ENCODE measurements at places on chromosomes 6 and 20.

- DNase-seq: no peak
Measured at GRCh38 chr6:167139761-167140160, 16.9 kb downstream of the CCR6 start.

DNA sequence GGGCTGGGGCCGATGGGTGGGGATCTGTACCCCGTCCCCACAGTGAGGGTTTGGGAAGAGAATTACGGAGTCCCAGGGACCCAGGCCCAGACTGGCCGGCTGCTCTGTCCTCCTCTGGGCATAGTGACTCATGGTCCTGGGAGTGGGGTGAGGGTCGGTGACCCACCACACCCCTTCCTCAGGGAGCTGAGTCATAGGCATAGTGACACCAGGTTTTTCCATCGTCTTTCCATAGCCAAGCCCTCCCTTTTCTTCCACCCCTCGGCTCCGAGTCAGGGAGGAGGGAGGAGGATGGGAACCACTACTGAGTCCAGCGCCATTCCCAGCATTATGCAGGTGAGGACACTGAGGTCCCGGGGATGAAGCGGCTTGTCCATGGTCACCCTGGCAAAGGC lies 8.9 kb downstream of the CYP21A2 start:
- no peak for DNase-seq

DNA sequence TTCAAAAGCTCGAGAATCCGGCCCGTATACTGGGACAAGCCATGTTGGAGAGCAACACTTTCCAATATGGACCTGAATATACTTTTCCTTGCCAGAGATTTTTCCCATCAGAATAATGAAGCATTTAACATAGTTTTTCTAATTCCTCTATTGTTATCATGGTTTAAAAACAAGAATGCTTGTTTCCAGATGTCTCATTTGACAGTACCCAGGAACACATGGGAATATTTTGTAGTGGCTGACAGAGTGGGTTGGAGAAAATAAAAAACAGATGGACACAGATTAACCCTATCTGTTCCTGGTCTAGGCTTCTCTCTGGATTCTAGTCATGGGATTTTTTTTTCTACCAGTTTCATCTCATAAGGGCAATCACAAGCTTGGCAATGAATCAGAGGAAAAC lies 164.8 kb upstream of the CEP162 start:
- DNase-seq: no peak

- DNase-seq: peak; percentile 30
Measured at GRCh38 chr20:59604741-59605600, 631 bp downstream of the PHACTR3 start.

- no peak for DNase-seq
Measured at GRCh38 chr6:137171824-137172733, 1.4 kb downstream of the IL22RA2 start.

DNA sequence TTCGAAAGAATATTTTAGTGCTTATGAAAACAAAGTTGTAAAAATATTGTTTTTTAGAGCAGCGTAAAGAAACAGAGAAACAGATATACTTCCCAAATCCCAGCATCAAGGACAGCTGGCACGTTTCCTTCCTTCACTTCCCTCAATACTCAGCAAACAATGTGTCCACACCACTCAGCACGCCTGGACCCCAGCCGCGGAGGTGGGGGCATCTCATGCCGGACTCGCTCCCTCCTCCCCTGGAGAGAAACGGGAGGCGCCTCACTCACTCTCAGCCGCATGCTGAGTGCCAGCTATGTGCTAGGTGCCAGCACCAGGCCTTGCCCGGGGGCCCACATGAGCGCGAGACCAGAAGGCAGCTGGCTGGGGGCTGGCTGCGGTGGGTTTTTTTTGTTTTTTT lies 34.7 kb downstream of the SLC2A4RG start:
- DNase-seq: no peak

GRCh38 chr20:57053793-57054552 lies 212.5 kb downstream of the BMP7 start:
- DNase-seq: no peak

GRCh38 chr6:158787395-158787794 lies 31.8 kb downstream of the EZR start:
- no peak for DNase-seq

- no peak for DNase-seq
Measured at GRCh38 chr6:101803136-101803535, 409.6 kb downstream of the GRIK2 start.

DNA sequence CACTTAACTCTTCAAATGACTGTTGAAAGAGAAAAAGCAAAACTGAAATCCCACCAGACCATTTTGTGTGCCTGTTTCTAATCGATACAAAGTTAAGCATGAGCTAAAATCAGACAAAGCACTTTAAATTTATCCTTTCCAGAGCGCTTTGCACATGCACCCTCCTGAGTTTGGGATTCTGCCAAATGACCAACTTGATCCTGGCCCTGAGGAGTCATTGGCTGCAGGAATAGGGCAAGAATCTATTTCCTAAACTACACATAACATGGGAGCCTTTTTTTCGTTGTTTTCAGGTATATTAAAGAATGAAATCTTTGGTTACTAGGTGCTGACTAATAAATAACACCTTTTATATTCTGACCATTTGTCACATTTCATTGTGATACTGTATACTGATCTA lies 23.8 kb upstream of the MTHFD1L start:
- no peak for DNase-seq

DNA sequence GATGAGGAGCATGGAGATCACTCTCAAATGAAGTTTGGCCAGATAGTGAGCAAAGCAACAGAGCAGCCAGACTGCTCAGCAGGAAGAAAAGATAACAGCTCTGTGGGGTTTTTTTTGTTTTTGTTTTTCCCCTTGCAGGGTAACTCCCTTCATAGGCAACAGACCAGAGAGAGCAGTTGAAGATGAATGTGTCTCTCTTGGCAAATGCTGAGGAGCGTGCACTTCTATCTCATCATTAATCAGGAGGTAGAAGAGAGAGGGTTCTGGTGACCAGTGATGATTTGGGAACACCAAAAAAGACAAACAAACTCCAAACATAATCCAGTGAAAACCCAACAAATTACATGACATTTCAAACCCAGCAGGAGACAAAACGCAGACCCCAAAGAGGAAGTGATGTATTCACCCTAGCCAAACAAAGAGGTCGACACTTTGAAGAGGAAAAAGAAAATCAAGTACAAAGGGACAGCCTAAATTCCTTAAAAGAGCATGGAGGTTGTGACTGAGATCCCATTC lies 66.2 kb upstream of the RREB1 start:
- no peak for DNase-seq

DNA sequence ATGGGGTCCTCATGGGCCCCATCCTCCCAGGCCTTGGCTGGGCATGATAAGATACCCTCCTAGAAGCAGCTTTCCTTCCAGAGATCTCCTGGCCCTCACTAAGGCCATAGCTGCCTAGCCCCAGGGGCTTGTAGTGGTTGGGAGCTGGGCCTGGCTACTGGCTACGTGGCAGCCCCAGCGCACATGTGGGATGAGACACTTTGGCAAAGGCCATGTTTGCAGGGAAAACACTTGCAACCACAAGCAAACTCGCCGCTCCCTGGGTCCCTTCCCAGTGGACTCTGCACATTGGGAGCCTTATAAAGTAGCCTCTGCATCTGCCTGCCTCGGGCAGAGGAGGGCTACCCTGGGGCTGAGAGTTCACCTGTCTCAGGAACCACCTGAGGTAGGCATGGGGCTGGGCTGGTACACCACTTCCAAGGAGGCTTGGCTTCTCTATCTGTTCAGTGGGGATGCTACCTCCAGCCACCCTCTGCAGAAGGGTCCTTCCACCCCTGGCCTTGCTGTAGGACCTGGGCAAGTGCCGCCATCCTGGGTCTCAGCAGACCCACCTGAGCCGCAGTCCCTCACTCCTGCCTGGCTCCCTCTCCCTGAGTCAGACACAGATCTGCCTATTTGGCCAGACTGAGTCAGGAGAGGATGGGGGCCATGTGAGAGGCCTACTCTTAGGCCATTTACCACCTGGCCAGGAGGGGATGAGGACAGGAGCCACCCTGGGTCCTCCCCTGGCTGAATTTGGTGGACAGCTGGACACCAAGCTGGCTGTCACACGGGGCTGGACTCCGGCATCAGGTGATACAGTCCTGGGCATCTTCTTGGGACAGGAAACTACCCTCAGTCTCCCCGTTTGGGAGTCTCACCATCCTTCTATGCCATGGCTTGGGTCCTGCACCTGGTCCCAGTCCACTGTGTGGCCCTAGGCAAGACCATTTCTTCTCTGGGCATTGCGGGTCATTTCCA lies at the start of gene BPIFB2:
TSS of gene BPIFB2 (plus strand) at position 329 of the 960 bp plus-strand sequence. CDS start 871 bp downstream, outside the sequence.
- no peak for DNase-seq

- DNase-seq: no peak
Measured at GRCh38 chr20:5297280-5298004, 19.3 kb downstream of the PROKR2 start.

DNA sequence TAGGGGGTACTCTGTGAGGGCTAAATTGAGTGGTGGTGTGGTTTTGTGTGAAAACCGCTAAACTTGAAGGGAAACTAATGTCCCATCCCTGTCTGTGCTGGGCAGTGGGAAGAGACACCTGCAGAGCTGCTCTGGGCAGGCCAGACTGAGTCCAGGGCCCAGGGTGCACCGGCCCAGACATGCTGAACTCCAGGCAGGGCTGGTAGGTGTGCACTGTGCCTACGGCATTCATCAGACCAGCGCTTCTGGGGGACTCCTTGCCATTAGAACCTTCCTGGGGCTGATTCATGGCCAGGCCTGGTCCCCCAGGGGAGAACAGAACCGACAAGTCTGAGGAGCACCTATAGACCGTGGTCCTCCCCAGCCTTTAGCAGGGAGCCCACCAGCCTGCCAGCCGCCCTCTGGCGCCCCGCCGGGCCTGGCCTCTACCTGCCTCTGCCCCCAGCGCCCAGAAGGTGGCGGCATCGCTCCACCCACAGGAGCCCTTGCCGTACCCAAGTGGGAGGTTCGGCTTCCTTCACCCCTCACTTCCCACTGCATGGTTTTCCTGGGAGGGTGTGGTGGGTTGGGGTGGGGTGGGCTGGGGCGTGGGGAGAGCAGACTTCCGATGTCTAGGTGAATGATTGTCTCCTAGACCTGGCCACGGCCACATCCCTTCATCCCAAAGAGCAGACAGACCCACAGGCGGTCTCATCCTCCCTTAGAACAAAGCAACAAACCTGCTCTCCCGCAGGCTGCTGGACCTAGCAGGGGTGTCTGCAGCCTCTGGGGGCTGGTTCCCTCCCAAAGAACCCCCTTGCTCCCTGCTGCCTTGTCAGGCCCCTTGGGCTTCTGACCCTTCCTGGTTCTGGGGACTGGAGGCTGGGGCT lies 15.5 kb downstream of the CCDC167 start:
- DNase-seq: peak; percentile 89

DNA sequence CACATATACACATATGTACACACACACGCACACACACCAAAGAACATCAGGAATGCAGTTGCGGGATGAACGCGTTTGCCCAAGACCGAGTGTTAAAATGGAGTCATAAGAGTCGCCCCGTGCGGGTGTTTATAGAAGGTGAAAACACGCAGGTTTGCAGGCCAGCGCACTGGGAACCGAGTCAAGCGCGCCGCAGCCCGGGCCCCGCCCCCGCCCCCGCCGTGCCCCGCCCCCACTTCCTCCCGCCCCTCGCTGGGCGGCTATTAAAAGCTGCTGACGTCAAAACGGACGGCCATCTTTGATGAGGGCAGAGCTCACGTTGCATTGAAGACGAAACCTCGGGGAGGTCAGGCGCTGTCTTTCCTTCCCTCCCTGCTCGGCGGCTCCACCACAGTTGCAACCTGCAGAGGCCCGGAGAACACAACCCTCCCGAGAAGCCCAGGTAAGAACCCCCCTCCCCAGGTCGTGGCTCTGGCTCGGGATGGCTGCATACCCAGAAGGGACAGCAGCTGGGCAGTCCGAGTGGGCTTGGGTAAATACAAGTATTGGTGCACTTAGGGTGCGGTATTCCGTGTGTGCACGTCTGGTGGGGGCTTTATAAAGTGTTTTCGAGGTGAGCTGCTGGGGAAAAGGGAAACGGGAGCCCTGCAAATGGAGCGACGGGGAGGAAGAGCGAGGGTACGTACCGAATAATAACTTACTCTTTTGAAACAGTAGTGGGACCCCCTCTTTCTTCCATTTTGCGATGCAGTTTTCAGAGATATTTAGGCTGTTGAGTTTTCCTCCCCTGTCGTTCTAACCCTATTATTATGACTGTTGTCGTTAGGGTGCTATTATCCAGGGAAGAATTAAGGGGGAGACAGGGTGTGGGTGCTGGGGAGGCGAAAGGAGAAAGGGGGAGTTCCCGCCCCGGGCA lies at the start of gene SNAP25:
TSS of gene SNAP25 (plus strand) at position 295 of the 916 bp plus-strand sequence. CDS start 56,662 bp downstream, outside the sequence.
- DNase-seq: peak; percentile 96

- no peak for DNase-seq
Measured at GRCh38 chr20:50762045-50762422, 30.7 kb downstream of the PARD6B start.

DNA sequence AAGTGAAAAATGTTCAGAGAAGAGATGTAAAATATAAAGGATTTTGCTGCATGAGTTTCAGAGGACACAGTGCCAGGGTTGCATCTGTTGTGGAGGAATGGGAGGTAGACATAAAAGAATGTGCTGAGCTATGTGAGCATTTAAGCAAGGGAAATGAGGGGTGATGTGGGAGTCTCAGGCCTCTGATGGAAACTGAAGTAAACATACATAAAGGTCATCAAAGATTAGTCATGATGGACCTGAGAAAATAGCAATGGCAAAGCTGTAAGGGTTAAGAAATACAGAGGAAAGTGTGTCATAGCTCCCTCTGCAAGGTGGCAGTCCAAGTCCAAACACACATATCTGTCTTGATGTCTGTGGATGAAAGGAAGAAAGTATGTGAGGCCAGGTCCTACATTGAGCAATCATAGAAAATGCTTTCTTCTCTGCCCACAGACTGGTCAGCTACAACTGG lies 306.6 kb upstream of the ECI2 start:
- DNase-seq: no peak

- DNase-seq: no peak
Measured at GRCh38 chr20:52724541-52724940, 247.6 kb upstream of the TSHZ2 start.

Measured in brain (organoid and tissue), 16 donors.